AML-193 (cell line): ENCODE measurements at places on chromosomes 12 and 14.

- no peak for DNase-seq
These were observed 487.8 kb downstream of the KCNH5 start for GRCh38 chr14:62557416-62557815.

GRCh38 chr12:105954951-105955931, 183.5 kb downstream of the NUAK1 start:
- DNase-seq, result no peak

- no peak for DNase-seq
These were observed 90.6 kb downstream of the VCPKMT start for GRCh38 chr14:50025776-50026175.

DNA sequence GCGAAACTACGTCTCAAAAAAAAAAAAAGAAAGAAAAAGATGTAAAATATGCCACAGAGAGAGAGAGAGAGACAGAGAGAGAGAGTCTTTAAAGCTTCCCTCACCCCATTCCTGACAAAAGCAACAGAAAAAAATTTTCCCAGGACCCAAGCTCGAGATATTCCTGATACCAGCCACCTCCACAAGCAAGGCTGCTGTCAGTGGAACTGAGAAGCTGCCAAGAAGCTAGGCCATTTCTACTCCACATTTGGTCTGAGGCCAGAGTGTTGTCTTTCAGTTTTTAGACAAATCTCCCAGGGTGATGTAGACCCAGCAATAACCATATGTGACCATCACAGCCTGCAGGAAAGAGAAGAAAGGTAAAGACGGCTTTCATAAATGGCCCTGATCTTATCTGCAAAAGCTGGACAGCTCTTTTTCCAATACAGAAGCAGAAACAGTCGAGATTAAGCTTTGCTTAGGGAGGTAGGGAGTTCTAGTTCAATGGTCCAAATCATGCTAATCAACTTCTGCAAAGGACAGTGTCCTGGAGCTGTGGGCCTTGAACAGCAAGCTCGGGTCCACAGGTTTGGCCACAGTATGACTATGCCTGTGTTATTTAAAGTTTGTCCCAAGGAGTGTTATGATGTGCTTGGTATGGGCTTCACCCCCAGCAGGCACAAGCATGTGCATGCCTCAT, 130.3 kb upstream of the NUDT4 start:
- DNase-seq, result no peak

DNA sequence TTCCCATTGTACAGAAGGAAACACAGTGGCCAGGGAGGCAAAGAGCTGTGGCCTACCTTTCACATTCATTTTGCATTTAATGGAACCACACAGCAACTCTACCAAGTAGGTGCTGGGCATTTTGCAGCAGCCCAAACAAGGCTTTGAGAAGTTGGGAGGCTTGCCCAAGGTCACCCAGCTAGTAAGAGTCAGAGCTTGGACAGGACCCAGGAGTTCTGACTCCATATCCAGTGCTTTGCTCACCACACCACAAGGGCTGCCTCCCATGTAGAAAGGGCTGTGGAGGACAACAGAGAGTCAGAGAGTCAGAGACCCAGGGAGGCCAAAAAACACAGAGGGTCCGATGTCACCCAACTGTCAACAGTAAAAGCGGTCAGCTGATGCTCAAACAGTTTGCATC, 400.2 kb downstream of the BCL11B start:
- no peak for DNase-seq

GRCh38 chr12:104456950-104457745, 400 bp downstream of the CHST11 start:
- DNase-seq, result peak; percentile 45

DNA sequence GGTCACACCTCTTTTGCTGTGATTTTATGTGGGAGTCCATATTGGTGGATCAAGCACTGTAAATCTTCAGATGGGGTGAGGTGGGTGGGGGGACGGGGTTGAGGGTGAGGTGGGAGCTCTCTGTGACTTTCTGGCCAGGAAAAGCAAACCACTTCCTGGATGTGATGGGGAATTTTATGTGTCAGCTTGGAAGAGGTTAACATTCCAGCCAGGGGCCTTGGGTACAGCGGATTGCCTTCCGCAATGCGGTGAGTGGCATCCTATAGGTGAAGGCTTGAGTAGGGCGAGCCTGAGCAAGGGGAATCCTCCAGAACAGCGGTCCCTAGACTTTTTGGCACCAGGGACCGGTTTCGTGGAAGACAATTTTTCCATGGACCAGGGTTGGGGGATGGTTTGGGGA, 36.2 kb downstream of the DLK1 start:
- DNase-seq, result no peak

GRCh38 chr14:74792249-74793039, 29.3 kb downstream of the YLPM1 start:
- no peak for DNase-seq

DNA sequence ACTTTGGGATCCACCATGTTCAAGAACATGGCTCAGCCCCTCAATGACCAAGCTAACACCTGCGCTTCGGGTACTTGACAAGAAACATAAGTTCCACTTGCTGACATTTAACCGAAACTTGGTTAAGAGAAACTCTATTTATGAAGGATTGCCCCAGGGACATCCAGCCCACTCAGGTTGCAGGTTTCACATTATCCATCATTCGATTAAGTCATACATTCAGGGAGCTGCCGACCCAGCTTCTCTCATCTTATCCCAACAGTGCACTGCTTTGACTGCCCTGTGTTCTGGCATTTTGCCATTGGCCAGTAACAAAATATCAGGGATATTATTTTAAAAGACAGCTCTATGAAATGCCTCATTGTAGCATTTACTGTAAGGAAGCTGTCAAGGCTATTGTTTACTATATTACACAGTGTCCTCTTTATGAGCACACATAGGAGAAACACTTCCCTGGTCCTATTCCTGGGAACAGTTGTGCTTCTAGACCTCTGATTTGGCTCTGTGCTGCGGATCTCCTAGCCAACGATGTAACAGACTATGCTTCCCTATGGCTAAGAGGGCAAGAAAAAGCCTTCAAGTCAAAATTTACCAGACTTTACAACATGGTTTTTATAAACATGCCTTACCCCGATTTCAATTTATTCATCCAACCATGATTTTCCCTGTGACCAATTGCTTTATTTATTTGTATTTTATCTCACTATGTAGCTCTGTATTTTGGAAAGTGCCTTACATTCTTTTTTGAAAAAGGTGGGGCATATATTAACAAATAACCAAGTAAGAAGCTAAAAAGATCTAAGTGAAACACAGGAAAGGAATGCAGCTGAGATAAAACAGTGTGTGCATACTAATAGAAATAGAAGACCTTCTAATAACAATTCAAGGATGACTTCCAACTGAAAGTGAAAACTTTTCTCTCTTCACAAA, 109.3 kb downstream of the ITPR2 start:
- DNase-seq, result no peak

DNA sequence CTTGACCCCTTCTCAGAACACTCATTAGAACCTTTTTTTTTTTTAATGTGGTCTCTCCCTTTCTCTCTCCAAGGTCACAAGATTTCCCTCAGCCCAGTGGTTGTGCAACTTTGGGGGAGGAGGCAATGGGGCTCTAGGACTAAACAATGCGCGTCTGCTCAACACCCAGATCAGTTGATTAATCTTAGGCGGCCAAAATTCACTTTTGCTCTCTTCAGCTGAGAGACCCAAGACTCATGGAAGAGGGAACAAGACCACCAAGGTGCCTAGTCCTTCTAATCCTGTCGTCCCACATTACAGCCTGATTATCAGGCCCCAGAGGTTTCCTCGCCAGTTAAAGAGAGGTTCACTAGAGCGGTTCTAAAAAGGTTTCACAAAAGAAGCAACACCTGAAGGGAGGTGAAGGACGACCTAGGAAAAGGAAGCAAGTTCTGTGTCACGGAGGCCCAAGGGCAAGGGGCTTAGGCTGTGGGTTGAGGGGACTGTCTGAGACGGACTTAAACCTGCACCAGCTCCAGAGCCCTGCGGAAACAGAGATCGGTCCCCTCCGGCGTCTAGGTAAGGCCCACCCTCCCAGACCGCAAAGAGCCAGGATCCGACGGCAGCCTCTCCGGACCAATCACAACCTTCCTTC, 824 bp upstream of the TARBP2 start:
- DNase-seq, result peak; percentile 53

DNA sequence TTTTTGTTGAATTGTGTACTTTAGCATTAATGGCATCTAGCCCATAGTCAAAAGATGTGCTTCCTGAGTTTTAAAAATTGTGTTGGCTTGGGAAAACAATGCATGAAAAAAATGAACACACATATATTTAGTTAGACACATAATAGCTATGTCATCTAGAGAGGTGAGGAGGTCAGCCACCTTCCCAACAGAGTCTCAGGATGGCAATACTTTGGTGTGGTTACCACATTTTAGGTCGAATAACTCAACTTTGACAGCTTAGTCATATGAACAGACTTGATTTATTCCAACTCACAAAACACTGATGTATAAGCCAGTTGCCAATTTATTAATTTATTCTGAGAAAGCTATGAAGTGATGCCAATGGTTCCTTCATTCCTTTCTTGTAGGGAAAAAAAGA, 114.0 kb downstream of the ETNK1 start:
- no peak for DNase-seq

DNA sequence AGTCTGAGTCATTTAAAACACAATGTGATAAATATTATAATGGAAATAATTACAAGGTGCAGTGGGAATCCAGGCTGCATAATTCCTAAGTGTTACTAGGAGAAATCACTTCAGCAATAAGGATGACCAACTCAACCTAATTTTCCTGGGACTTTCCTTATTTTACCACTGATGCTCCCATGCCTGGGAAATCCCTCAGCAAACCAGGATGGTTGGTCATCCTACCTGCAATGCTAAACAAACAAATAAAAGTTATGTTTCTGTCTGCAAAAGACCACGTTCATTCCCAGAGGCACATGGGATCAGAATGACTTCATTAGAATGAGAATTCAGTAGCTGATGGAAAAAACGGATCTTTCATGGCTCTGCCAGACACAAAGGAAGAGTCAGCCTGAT, 130.8 kb upstream of the RAP1B start:
- no peak for DNase-seq

GRCh38 chr12:113990250-113991223, 24.4 kb upstream of the RBM19 start:
- no peak for DNase-seq

GRCh38 chr14:52094546-52095271, 25.9 kb upstream of the NID2 start:
- no peak for DNase-seq

- no peak for DNase-seq
These were observed 623.4 kb downstream of the DIO2 start for GRCh38 chr14:79587875-79588274.

- DNase-seq, result no peak
These were observed 17.6 kb downstream of the CCDC88C start for GRCh38 chr14:91399868-91400640.

DNA sequence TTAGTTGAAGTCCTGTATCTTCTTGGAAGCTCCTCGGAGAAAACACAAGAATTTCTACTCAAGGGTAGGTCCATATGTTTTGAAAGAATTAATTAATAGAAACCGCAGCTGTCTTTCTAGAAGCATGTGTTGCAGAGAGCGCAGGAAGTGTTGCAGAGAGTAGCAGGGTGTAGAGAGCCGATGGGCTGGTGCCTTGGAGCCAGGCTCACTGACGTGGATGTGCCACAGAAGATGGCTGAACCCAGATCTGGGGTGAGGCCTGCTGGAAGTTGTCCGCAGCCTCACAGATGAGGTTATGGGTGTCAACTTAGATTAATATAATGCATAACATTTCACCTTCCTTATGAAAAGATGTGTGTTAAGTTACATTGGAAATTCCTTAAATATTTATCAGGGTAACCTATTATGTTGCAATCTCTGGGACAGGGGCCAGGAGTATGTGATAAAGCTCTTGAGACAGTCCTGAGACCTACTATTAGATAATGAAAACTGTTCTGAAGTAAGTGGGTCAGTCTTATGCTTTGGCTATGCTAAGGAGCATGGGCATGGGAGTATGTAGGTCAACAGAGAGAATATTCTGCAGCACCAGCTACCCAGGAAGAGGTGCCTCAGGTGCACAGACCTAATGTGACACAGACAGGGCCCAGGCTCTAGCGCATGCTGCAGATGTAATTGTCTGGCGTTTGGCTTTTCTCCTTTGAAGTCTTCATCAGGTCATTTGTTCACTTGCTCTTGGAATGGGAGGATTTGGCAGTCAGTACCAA, 973.3 kb downstream of the BCL11B start:
- no peak for DNase-seq

DNA sequence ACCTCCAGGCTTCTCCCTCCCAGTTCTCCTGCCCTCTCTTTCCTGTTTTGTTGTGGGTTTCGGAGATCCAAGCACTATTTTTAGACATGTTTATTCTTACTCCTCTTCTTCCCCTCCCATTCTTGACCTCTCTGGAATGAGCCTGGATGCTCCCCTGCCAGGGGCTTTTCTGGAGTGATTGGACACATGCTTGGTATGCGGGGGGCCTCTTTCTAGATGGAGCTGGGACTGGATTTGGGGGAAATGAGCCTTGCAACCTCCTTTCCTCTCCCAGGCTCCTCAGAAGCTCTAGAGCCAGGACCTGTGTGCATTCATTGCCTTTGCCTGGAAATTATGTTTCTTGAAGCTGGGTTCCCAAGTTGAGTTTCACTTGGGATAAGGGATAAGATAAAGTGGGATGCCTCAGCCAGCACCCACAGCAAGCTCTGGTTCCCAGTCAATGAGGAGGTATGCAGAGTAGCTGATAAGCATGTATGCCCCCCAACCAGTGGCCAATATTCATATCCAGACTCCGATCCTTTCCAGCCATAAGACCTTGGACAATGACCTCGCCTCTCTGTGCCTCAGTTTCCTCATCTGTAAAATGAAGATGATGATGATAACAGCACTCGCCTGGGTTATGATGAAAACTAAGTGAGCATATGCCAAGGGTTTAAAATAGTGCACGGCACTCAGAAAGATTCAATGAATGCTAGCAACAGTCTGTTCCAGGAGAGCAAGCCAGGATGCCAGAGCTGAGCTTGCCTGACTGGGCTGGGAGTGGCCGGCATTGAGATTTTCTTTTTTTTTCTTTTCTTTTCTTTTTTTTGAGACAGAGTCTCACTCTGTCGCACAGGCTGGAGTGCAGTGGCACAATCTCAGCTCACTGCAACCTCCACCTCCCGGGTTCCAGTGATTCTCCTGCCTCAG, 97.8 kb downstream of the SCARB1 start:
- DNase-seq, result no peak

DNA sequence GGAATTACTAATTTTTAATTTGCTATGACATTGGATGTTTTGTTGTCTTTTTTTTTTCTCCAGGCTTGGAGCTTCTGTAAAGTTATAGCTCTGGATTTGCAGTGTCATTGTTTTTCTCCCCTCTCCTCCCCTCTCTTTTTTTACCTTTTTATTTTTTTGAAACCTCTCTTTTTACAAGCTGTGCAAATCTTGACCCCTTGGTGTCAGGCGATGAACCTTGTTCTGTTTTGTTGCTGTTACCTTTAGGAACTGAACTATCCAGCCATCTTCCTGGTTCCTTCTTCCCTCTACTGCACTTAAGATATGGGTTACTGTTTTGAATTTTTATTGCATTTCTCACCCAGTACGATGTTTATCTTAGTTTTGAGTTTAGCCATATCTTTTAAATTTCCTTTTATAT, 13.7 kb downstream of the KTN1 start:
- no peak for DNase-seq

GRCh38 chr14:105091517-105092170, 26.4 kb upstream of the GPR132 start:
- DNase-seq, result no peak
